ENCODE measurements at places on chromosomes 4 and X.

DNA sequence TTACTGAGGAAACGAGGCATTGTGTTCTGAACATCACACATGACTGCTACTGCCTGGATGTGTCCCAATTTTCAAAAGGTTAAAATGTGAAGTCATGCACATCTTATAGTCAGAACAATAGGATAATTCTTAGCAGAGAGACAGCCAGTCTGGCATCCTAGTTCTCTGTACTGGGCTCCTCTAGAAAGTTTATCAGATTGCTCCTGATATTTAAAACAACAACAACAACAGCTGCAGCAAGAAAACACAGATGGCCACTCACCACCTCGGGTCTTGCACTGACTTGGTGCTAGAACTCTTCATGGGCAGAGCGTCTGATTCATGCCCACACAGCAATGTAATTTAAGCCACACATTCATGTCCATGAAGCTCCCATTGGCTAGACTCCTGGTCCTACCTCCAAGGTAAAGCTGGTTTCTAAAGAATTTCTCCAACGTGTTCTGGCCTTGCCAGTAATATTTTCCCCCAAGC, 33.3 kb upstream of the SLC2A9 start:
- DNase-seq = no peak

GRCh38 chr4:142091691-142092182, 455.4 kb downstream of the IL15 start:
- no peak for DNase-seq

GRCh38 chr4:76447393-76447851, 12.4 kb downstream of the SHROOM3 start:
- DNase-seq = no peak

DNA sequence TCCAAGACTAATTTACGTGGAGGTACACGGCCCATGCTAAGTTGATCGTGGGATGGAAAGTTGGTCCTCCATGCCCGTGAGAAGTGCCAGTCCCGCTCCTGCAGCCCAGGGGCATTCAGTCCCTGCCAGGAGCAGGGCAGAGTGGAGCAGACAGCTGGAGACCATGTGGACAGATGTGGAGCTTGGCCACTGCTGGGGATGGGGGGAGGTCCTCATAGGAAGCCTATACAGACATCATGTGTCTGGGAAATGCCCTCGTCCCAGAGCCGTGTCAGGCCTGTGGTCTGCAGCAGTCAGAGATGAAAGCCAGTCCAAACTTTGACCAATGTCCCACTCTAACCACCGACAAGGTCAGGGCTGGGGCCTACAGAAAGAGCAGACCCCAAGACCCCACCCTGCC, 118.4 kb downstream of the CPZ start:
- DNase-seq = no peak

- no peak for DNase-seq
Observed at GRCh38 chrX:53003111-53003510, 44.8 kb upstream of the FAM156A start.

DNA sequence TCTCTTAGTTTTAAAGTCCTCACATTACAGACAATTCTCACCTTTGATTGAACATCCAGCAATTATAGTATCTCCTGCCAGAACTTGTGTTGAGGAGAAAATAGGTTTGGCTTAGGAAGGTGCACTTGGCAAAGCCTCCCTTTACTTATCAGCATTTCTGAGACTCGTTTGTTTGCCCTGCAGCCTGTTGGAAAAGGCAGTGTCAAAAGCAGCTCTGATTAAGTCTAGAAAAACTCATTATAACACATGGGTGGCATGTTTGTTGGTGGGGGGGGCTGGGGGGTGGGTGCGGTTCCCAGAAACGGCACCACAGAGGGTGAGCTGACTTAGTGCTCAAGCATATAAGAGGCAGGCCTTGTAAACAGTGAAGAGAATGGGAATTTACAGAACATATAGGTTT, 21.7 kb upstream of the PUDP start:
- DNase-seq = no peak

- no peak for DNase-seq
Observed at GRCh38 chrX:28848707-28849106, 261.5 kb downstream of the IL1RAPL1 start.

- DNase-seq = peak; percentile 21
Observed at GRCh38 chr4:39976945-39977488, 694 bp downstream of the PDS5A start.
